Hematopoietic multipotent progenitor cell (in vitro differentiated cells): ENCODE measurements at places on chromosomes 4 and X. TPM values are rescaled to one million over a fixed set of nuclear protein-coding genes. Genes with fewer than 3 reads are reported as not detected.

The CC2D2A gene
- total RNA-seq = 0.27 TPM

The NAT8L gene
- total RNA-seq = 0.81 TPM

The MBNL3 gene
- total RNA-seq = 31.8 TPM

The CNKSR2 gene
- 4.0 TPM for total RNA-seq

The MAGEB2 gene
- total RNA-seq = not detected

The OPRPN gene
- total RNA-seq = not detected
